ENCODE measurements at places on chromosomes 7 and 10.

DNA sequence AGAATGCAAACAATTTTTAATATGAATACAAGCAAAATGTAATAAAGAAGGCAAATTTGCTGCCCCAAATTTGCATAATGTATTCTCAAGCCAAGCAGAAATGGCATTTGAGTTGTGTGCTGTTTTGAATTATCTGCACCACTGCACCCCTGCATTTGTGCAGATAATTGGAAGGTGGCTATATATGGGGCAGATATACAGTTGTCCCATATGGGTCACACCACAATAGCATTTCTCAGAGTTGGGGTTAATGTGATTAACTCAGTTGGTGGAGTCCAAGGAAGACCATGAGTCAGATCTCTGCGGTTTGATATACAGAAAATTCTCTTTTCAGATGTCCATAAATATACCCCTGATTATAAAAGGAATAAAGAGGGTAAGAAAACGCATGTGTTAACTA is 68.9 kb upstream of the EXOC4 start:
- DNase-seq, result no peak

- DNase-seq, result no peak
These were observed 12.9 kb downstream of the PDZD8 start for GRCh38 chr10:117362313-117362712.

GRCh38 chr10:53716156-53716555 is 943.6 kb upstream of the MBL2 start:
- DNase-seq, result no peak

GRCh38 chr7:44587843-44588711 is 6.0 kb upstream of the TMED4 start:
- DNase-seq, result peak; percentile 51

- DNase-seq, result no peak
These were observed 47.1 kb downstream of the NT5C2 start for GRCh38 chr10:103145860-103146466.

GRCh38 chr10:118439824-118440223 is 97.7 kb upstream of the FAM204A start:
- DNase-seq, result no peak

DNA sequence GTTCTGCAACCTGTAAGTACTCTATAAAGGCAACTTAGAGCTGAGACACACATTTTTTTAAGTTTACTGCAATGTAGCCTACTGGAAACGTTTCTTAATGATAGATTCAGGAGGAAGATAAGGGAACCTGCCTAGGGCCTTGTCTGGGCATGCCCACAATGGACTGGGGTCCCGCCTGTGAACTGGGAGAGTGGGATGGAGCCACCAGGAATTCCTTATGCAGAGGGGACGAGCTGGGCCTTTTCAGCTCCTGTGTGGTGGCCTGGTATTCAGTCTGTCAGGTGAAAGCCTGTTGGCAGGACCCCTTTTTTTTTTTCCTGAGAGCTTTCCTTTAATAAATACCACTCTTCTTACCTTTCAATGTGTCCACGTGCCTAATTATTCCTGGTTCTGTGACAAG is 384.4 kb upstream of the ZWINT start:
- DNase-seq, result no peak

- DNase-seq, result no peak
These were observed 51.9 kb downstream of the NEURL1 start for GRCh38 chr10:103545366-103545765.

Measured in activated CD4-positive, alpha-beta T cell treated with anti-CD3 and anti-CD28 coated beads for 24 hours (primary cell).